ENCODE measurements at places on chromosomes 5 and 9.

GRCh38 chr5:138964647-138965201 lies 89.6 kb upstream of the LRRTM2 start:
- DNase-seq = no peak

DNA sequence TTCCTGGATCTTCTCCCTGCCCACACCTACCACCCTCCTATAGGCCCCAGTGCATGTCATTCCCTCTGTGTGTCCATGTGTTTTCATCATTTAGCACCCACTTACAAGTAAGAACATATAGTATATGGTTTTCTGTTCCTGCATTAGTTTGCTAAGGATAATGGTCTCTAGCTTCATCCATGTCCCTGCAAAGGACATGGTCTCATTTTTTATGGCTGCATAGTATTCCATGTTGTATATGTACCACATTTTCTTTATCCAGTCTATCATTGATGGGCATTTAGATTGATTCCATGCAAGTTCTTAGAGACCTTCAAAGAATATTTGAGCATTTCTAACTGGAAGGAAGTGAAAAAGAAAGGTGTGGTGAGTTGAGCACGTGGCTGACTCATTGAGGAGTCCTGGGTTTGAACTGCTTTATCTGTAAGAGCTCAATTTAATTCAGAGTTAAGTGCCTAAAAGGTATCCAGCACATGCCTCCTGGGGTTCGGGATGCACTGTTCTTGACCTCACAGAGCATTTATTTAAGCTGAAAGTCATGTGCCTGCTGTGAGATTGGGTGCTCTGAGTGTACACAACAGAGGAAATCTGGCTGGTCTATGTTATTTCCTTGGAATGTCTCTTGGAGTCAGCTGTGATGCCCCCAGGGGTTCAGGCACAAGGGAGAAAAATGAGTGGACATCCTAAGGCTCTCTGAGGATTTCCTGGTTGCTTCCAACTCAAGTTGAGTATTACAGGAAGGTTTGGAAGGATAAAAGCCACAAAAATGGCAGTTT lies 56.4 kb downstream of the SH3GL2 start:
- DNase-seq = no peak

- peak; percentile 1 for DNase-seq
Measured at GRCh38 chr5:135651156-135651555, 72.4 kb upstream of the CXCL14 start.

GRCh38 chr5:135319458-135319857 lies 79.6 kb downstream of the MACROH2A1 start:
- no peak for DNase-seq

GRCh38 chr9:101427957-101428655 lies 7.5 kb downstream of the ALDOB start:
- DNase-seq = no peak

GRCh38 chr5:141529002-141529401 lies 40.1 kb downstream of the PCDHGC5 start:
- DNase-seq = peak; percentile 88

- DNase-seq = peak; percentile 87
Measured at GRCh38 chr9:108477529-108478006, 378.2 kb downstream of the ACTL7B start.

DNA sequence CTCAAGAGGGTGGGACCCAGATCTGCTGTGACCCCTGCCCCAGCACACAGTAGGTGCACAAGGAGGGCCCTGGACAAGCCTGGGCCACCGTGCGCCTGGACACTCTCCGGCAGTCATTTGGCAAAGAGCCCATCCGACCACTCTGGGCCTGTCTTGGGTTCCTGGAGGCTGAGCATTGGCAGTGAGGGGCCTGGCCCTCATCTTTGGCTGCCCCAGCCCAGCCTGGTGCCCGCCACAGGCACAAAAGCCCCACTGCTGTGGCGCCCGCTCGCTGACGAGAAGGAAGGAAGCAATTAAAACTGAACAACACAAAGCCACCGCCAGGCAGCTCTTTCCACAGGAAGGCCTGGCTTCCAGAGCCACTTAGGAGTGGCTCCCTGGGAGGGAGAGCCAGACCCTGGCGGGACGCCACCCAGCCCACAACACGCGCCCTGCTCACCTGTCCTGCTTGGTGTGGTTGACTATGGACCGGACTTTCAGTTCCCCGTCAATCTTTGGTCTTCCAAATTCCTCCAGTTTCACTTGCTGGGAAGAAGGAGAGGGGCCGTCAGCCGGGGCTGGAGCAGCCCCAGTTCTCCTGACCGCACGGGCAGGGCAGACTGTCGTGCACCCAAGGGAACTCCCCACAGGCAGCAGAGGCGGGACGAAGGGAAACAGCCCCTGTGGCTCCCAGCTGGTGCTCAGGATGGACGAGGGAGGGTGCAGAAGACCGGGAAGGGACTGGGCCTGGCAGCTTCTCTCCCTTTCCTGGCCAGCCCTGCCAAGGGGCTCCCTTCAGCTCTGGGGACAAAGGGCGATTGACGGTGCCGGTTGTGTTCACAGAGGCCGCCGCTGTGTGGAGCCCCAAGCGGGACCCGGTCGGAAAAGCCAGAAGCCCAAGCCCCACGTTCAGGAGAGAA lies 50.9 kb upstream of the SARDH start:
- no peak for DNase-seq

Measured in IMR-90 (cell line).